ENCODE measurements at places on chromosomes 16 and 17.

GRCh38 chr16:24955975-24956731 is 59.0 kb downstream of the ARHGAP17 start:
- DNase-seq, result no peak

DNA sequence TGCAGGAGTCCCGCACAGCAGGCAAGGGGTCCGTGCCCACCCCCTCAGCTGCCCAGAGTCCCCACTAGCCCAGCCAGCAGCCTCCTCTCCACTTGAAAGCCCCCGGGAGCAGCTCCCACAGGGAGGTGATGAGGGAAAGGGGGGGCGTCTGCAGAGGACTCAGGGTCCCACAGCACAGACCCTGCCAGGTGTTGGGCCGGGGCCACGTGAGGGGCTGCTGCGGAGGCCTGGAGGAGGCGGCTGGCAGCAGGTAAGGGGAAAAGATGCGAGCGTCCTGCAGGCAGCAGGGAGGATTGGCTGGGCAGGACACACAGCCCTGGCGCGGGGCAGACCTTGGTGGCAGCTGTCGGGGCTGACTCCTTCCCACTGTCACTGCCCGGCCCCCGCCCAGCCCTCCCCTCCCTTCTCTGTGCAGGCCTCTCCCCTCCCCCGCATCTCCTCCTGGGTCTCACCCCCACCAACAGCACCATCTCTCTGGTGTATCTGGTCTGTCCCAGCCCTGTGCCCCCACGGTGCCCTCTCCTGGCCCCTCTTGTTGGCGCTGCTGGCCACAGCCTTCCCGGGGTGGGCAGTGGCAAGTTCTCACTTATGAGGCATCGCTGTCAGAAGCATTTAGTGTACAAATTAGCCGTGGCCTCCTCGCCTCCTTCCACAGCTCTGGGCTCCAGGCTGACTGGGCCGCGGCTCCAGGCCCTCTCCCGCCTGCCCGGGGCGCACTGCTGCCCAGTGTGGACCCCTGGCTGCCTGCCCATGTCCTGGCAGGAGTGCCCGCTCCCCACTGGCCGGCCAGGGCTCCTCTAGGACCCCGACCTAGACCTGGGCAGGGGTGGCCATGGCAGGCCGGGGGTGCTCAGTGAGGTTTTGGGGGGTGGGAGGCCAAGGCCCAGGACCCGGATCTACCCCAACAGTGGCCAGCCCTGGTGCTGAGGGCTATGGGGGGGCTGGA is 4.4 kb upstream of the PRR35 start:
- no peak for DNase-seq

- DNase-seq, result no peak
These were observed 604.0 kb downstream of the HS3ST4 start for GRCh38 chr16:26295625-26296304.

DNA sequence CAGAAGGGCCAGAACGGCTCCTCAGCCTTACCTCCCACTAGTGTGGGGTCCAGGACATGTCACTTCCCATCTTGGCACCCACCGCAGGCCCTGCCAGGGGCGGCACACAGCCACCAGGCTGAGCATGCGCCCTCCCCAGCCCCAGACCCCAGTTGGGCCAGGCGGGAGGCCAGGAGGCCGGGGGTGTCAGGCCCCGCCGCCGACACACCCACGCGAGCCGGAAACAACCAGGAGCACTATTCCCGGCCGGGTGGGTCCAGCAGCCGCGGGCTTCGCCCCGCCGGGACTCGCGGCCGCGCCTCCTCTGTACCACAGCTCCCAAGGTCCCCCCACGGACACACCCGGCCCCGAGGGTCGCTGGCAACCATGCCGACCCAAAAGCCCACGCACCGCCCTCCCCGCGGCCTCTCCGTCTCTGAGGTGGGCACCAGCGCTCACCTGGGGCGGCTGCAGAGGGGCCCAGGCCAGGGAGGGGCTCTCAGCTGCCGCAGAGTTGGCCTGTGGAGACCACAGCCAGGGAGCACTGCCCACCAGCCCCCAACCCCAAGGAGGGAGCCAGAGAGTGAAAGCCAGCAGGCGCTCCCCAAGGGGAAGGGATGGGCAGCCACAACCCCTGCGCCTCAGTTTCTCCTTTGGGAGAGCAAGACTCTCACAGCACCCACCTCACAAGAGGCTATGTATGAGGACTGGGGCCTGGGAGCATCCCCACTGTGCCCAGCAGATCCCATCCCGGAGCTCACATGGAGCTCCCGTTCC is 18.0 kb downstream of the B9D1 start:
- no peak for DNase-seq

DNA sequence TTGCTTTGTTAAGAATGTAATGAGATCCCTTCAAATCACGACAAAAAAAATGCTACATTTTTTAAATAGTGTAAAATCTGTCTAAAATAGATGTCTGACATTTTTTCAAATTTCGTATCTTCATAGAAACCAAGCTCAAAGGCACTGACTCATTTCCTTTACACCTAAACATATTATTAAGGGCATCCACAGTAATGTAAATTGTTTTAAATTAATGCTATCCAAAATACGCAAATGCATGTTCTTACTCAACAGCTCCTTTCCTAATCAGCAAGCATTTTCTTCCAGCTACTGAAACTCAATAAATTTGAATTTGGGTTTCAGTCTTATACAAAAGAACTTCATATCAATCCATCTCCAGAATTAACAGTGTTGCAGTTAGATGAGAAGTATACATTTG is 4.3 kb downstream of the C16orf87 start:
- no peak for DNase-seq

DNA sequence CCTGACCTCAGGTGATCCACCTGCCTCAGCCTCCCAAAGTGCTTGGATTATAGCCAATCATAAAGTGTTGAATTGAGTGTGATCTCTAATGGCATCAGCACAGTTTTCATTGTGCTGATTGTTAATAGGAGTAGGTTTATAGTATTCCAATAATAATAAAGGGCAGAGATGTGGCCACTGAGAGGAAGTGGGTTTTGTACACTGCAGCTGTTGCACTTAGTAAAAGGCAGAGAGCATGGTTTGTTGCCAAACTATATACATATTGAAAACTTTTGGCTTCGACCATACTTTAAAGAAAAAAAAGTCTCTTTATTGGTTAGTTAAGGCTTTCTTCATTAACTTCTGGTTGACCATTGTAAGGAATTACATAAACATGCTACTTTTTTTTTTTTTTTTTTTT is 185.9 kb downstream of the CDK5R1 start:
- DNase-seq, result no peak

DNA sequence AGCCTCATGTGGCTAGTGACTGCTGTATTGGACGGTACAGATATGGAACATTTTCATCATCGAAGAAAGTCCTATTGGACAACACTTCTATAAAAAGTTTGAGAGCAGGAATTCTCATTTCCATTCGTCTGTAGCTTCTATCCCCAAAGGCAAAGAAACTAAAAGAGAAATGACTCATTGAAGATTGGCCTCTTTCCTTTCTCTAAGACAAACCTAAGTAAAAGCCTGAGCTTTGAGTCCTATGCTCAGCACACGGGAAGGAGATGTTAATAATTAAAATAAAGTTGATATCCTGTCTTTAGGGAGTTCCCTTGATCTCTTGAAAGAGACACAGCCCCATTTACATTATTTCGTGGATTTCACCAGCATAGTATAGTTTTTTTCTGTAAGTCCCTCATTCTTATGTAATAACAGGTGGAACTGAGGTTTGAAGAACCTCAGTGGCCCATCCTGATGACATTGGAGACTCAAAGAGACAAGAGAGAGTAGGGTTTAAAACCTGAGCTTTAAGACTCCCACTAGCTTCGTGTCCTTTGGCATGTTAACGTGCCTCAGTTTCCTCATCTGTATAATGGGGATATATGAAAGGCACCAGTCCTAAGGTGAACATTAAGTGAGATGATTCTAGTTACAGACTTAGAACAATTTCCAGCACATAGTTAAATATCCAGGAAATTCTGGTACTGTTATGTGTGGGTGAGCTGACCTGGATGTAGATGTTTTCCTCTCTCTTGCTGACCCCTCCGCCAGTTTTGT is 174.0 kb downstream of the IRX3 start:
- no peak for DNase-seq

DNA sequence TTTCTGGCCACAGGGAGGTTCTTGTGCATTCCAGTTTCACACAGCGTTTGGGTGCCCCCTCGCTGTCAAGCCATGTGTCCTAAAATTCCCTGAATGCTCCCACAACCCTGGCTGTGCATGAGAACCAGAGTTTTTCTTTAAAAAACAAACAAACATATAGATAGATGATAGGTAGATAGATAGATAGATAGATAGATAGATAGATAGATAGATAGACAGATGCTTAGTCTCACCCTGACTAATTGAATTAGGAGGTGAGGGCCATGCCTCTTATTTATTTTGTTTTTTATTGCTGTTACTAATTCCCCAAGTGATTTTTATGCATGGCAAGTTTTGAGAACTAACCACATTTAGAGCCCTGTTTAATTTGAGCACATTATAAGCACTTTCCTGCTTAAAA is 32.2 kb downstream of the PRSS54 start:
- no peak for DNase-seq

GRCh38 chr16:82004601-82005000 is 6.7 kb downstream of the SDR42E1 start:
- no peak for DNase-seq

- no peak for DNase-seq
These were observed 16.0 kb downstream of the ENGASE start for GRCh38 chr17:79090443-79091225.

DNA sequence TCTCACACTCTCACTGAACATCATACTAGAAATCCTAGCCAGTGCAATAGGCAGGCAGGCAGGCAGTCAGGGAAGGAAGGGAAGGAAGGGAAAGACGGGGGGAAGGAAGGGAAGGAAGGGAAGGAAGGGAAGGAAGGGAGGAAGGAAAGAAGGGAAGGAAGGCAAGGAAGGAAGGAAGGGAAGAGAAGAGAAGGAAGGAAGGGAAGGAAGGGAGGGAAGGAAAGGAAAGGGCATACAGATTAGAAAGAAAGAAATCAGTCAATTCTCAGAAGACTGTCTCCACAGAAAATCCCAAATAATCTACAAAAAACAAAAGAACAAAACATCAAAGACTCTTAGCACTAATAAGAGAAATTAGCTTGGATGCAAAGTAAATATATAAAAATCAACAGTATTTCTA is 93.9 kb downstream of the CPPED1 start:
- DNase-seq, result no peak

DNA sequence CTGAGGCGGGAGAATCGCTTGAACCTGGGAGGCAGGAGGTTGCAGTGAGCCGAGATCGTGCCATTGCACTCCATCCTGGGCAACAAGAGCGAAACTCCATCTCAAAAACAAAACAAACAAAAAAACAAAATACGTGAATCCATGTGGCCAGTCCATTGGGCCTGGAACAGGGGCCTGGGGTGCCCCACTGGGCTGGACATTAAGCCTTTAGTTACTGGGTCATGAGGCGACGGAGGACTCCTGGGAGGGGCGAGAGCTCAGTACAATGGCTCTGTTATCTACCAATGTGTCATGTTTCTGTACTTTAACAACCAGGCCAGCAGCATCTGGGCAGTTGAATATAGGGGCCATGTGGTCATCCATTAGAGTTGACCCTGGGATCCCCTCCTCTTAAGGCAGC is 18.9 kb upstream of the CLEC18A start:
- no peak for DNase-seq

GRCh38 chr17:68346448-68346847 is 55.2 kb downstream of the ARSG start:
- DNase-seq, result no peak

DNA sequence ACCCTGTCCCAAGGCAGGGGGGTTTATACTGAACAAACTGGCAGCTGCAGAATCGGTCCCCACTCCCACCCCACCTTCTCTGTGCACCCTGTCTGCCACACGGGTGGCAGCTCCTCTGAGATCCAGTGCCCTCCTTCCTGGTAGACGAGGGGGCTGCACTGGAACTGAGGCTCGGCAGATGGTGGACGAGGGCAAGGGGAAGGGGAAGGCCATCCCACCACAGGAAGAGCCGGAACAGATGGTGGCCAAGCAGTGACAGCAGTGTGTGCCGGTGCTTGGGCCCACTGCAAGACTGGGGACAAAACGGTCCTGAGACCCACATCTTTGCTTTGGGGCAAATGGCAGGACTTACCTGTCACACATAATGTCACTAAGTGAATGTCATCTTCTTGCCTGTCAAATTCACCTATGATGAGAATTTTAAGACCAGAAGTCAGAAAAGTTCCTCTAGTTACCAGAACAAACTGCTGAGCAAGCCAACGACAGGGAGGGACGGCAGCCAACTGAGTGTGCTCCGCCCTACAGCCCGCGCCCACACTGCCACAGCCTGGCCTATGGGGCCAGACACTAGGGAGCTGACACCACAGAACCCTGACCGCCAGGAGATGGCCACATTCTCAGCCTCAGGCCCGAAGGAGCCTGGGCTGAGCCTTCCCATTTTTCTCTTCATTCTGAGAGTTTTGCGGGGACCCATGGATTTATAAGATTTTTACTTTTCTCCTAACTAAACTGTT is 14.4 kb downstream of the NTAN1 start:
- DNase-seq, result no peak

GRCh38 chr17:31738488-31738887 is 120.6 kb downstream of the COPRS start:
- DNase-seq, result no peak

DNA sequence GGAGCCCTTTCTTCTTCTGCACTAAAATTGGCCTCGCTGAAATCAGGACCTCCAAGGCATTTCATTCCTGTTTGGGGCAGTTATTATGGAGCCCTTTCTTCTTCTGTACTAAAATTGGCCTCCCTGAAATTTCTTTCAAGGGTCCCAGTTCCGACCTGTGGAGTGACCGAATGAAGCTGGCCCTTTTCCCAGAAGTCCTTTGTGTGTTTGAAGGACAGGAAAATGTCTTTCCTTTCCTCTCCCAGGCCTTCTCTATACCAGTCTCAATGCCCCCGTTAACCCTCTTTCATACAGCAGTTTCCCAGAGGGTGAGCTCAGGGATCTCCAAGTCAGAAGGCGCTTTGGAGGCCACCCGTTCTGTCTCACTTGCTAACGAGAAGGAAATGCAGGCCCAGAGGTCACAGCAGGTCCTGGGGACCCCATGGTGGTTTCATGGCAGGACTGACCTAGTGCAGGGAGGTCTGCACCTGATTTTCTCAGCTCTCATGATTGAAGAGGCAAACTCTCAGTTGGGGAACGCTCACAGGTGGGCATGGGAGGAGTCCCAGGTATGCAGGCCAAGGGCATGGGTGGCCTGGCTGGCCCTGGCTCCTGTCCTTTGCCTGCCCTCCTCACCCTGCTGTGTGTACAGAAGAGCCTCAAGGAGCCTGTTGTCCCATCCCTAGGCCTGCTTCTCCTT is 37.1 kb upstream of the DOC2B start:
- no peak for DNase-seq

DNA sequence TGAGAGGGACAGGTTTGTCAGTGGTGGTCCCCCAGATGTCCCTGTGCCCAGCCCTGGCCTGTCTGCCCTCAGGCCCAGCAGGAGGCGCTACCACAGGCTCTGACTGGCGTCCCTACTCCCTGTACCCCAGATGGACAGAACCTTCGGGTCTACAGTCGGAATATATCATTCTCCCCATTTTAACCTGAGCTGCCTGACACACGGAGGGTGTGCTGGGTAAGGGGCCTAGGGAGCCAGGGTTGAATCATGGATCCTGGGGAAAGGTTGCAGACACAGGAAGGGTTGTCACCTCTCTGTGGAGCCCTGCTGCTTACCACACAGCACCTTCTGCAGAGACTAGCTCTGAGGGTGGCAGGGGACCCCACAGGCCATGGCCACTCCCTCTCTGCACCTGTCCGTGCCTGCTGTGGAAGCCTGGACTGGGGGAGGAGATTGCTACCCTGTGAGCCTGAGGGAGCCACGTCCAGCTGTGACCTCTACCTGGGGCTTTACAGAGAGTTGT is 162.2 kb upstream of the ZNF267 start:
- no peak for DNase-seq
